Fibroblast of upper back skin (primary cell): ENCODE measurements at places on chromosomes 3 and 15.

DNA sequence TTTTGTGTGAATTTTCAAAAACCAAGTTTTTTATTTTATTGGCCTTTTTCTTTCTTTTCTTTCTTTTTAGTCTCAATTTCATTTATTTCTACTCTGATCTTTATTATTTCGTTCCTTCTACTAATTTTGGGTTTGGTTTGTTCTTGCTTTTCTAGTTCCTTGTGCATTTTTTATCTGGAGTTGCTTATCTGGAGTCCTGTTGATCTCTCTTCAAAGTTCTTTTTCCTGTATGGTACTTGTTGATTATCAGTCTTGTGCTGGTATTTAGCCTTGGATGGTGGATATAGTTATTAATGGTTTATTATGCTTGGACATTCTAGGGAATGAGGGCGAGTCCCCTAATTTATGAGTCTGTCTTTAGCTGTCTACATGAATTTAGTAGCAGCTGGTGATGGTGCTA, 64.7 kb downstream of the LARS2 start:
- no peak for DNase-seq

DNA sequence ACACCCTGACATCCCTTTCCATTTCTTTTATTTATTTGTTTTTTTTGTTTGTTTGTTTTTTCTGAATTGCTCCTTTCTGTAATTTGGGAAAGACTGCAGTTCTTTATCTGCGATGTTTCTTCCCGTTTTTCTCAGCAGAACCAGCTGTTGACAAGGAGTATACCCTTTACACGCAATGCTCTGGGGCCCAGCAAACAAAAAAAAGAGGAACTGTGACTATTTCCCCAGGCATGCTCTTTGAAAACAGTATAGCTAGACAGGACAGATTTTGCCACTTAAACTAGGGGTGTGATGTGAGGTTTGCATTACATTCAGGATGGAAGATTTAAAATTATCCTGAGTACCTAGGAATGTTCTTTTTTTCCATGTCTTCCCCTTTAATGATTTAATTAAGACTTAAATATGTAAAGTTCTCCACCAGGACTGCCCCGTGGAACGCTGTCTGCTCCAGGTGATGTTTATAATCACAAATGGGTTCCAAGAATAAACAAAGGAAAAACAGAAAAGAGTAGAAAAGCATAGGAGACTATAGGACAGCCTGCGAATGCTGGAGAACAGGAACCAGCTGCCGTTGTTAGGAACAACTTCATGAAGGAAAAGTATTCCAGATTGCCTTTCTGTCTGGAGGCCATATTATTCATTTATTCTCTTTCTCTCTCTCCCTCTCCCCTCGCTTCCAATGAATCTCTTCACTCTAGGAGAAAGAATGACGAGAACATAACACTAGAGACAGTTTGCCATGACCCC, 43.3 kb downstream of the TGFBR2 start:
- DNase-seq, result peak; percentile 53

GRCh38 chr3:43770426-43771103, 79.8 kb downstream of the ABHD5 start:
- no peak for DNase-seq

DNA sequence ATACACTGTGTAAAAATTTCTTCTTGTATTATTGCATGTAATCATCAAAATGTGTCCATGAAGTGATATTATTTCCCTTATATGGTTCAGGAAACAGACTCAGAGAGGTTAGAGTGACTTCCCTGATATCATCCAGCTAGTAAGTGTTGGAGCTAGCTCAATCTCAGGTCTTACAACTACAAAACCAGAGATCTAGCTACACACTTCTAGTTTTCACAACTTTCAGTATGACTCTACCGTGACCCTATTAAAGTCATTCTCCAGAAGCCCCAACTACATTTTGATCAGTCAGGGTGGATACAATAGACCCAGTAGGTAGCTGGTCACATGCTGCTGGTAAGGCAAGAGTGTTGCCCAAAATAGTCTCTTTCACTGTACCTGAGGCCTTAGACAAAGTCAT, 165.3 kb downstream of the GOLIM4 start:
- DNase-seq, result no peak

DNA sequence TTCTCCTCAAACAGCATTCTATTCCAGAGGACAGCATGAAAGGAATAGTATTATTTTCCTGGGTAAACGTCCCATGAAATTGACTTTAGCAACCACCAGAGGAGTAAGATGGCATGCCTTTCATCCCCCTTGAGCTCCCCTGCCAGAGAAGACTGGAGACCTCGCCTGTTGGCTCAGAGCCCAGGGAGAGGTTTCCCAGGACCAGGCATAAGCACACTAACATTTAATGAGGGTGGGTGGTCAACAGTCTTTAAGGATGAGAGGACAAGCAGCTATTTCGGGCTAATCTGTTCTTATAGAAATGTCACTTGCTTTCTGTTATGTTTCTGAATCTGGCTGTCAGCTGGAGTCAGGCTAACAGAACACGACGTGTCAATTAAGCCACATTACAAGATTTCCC, 390.5 kb downstream of the GABRG3 start:
- DNase-seq, result no peak

DNA sequence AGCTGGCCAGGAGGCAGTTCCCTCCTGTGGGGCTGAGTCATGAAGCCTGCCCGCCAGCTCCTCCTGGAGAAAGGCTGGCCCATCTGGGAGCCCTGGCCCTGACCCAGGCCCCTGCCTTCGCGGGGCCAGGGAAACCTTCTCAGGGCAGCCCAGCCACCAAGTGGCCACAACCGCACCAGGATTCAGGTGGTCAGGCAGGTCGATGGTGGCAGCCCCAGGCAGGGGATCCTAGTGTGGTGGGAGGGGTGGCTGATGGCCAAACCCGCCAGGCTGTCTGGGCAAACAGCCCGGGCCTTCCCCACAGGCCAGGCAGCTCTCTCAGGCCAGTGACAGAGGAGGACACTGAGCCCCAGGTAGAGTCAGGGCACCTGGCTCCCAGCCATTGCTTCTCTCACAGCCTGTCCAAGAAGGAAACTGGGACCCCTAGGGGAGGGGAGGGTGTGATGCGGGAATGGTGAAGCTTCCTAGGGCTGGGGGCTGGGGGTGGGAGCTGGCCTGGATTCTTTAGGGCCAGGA, 1.2 kb downstream of the TWF2 start:
- DNase-seq, result peak; percentile 90

- no peak for DNase-seq
These were observed 131.0 kb upstream of the C15orf61 start for GRCh38 chr15:67389975-67390374.

GRCh38 chr3:56251343-56251945, 216.8 kb downstream of the ERC2 start:
- peak; percentile 64 for DNase-seq

- DNase-seq, result no peak
These were observed 49.6 kb downstream of the SCN5A start for GRCh38 chr3:38599886-38600285.

GRCh38 chr3:141103503-141103902, 52.4 kb downstream of the SPSB4 start:
- DNase-seq, result no peak

DNA sequence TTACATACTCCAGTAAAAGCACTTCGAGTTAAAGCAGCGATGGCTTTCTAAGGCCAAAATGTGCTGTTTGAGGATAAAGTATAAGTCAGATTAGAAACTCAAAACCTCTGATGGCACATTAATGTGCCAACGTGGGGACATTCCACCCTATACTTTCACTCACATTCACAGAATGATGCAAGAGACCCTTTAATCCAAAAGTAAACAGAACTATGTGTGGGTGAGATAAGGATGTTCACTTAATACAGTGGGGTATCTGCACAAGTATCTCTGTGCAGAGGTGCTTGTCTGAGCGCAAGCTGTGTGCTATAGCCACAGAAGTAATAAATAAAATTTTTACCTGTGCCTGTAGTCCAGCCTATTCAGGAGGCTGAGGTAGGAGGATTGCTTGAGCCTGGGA, 100.3 kb upstream of the CHL1 start:
- DNase-seq, result no peak

- no peak for DNase-seq
These were observed 9.3 kb downstream of the BAHD1 start for GRCh38 chr15:40450047-40450446.

GRCh38 chr15:48784756-48785155, 26.1 kb downstream of the CEP152 start:
- no peak for DNase-seq

DNA sequence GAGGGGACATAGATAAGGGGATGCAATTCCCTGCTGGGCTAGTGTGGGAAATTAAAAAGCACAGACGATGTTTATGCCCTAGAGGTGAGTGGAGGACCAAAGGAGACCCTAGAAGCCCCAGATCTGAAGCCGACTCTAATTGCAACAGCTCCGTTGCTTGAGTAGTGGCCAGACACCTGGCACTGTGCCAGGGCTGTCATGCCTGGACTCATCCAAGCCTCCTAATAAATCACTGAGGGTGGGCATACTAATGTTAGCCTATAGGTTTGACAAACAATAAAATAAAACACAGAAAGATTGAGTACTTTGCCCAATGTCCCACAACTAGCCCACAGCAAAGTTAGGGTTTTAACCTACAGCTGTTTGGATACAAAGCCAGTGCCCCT, 25.4 kb upstream of the MRPS22 start:
- no peak for DNase-seq

GRCh38 chr15:32843219-32843815, 125.5 kb downstream of the GREM1 start:
- peak; percentile 85 for DNase-seq

- peak; percentile 23 for DNase-seq
These were observed 5.8 kb downstream of the ITGA11 start for GRCh38 chr15:68426116-68426515.

- DNase-seq, result no peak
These were observed 11.9 kb downstream of the NOX5 start for GRCh38 chr15:69026355-69026754.

DNA sequence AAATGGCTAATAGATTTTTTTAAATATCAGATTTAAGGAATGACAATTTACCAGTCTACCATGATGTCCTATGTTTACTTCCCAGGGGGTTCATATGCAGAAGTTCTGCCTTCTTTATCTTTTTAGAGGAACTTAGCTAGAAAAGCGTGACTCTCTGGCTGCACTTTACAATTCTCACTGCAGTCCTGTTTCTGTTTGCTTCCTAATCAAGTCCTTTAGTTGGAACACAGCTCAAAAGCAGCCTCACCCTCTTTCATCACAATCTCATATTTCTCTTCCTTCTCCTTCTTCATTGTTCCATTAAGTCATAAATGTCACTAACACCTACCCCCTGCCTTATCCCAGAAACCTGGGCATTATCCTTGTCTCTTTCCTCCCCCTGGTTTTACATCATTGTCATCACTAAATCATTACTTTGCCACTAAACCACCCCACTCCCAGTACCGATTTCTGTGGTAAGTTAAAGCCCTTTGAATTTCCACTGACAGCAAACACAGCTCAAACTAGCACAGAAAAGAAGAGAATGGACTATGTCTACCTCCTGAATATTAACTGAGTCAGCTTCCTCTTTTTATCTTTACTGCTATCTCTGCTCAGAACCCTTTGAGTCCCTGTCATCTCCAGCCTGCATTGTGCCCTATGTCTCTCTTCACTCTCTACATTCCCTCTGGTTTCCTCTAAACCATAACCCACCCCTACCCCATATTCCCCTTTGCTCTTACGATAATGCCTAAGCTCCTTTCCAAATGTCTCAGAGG, 13.8 kb upstream of the PPP4R2 start:
- DNase-seq, result no peak

GRCh38 chr3:20181276-20181675, 4.7 kb downstream of the SGO1 start:
- no peak for DNase-seq

GRCh38 chr15:86743283-86743903, 663.7 kb downstream of the AGBL1 start:
- no peak for DNase-seq

DNA sequence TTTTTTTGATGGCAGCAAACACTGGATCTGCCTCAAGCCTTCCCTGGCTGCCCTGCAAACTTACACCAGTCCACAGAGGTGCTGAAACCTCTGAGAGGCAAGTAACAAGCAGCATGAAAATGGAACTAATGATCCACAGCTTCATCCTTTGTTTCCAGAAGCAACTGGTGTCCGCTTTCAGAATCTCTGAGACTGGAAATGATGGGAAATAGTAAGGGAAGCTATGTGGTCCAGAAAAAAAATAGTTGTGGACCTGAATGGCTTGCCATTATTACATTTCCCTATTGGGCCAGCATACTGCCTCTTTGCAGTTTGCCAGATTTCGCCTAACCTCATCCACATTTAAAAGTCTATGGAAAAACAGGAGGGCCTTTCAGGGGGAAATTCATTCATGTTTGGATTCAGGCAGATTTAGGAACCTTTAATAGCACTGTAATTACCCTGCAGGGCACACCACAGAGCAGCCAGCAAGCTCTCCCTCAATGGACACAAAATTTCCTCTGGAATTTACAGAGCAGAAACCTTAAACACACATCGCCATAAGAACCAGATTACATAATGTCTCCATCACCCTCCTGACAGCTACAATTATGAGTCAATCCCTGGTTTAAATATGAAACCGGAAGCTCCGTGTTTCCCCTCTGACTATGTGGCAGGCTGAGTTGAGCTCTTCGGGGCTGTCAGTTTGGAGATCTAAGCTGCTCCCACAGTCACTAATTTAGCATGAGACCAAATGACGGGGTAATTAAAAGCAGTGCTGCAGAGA, 134.4 kb downstream of the TMCO5A start:
- DNase-seq, result peak; percentile 91

DNA sequence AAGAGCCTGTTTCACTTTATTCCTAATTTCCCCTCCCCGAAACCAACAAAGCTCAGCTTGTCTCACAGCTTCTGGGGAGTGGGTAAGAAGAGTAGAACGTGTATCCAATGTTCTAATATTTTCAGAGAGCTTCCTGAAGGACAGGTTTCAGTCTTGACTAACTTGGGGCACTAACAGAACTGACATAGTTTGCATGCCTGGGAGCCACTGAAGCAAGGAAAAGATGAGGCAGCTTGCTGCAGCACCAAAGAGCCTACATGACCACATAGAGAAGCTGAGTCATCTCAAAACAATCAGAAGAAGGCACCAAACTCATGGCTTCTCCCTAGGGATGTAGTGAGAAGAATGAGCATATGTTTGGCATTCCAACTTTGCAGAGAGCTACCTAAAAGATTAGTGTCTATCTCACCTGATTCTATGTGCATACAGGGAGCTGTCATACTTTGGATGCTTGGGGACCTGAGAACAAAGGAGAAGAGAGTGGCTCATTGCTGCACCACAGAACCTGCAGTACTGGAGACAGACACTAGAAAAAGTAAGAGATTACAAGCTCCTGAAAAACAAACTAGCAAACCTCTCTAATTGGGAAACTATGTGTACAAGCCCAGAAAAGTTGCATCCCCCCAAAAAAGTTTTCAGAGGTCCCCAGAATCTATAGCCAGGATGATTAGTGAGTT, 86.9 kb downstream of the DCLK3 start:
- peak; percentile 99 for DNase-seq

DNA sequence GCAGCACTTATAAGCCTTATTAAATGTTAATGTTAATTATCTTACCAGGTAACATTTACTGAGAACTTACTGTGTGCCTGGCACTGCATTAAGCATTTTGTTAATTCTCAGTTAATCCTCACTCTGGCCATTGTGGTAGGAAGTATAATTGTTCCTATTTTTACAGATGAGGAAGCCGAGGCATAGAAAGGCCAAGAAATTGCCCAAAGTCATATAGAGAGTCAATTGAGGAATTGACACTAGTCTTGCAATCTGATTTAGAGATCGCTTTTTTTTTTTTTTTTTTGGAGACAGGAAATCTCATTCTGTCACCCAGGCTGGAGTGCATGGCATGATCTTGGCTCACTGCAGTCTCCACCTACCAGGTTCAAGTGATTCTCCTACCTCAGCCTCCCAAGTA, 132.6 kb upstream of the PROK2 start:
- DNase-seq, result no peak
